GM13977 (cell line): ENCODE measurements at places on chromosomes 7 and 10.
A peak's percentile ranks its signal among the peaks of the same experiment; 100 is the strongest.

DNA sequence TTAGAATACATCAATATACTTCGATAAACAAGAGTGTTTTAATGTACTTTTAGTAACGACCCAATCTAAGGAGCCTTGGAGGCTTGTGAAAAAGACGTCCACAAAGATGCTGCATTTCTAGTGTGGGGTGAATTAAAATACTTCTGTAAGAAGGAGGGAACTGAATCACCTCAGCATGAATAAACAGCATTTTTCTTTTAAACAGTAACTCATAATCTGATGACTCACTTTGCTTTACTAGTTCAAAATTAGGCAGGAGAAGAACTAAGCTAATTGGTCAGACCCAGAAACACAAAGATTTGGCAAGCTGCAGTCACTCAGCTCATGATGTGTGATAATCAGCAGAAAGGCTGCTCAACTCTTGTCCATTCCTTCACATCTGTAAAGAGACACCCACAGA, 24.2 kb downstream of the NCOA4 start:
- DNase-seq, result no peak

GRCh38 chr10:118669020-118669791, 73.8 kb upstream of the PRLHR start:
- peak; percentile 7 for DNase-seq

DNA sequence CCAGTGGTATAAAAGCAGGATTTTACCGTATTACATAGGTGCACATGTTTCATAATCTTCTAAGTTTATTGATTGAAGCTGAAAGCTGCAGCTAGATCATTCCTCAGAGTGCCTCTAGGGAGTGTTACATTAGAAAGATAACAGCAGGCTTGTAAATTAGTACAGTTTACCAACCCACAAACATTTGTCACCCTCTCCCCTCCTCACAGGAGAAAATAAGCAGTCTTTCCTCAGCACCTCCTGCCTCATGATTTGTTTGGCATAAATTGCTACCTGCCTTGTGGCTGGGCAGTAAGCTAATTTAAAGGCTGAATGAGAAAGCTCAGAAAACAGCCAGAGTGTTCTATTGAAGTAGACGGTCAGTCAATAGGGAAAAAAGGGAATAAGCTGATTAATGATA, 74.2 kb downstream of the NXPH1 start:
- no peak for DNase-seq

- no peak for DNase-seq
Measured at GRCh38 chr7:132030883-132031282, 474.5 kb upstream of the PODXL start.

DNA sequence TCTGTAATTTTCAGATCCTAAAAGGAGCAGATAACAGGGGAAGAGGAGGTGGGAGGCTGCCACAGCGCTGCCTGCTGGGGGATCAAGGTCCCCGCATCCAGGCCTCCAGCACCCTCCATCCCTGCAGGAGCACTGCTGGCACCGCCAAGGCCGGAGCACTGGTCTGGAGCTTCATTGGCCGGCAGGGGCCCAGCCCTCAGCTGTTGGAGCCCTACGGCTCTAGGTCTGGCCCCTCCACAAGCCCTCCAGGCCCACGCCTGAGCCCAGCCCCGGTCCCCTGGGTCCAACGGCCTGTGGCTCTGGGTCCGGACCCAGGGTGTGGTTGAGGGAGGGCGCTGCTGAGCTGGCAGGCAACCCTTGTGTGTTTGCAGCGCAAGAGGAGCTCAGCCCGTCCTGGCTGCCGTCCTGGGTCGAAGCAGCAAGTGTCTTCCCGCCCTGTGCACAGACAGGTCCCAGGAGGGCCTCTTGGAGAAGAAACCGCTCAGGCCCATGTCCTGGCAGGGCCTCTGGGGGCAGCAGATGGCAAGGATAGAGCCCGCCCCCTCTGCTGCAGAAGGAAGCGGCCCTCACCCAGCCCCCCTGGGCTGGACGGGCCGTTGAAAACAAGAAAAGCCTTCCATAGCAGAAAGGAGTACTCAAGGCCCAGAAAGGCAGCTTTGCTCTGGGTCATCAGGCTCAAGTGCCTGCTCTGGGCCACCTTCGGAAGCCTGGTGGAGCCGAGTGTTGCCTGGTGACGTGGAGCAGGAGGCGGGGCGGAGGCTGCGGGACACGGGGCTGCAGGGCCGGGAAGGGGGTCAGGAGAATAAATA, 54.3 kb upstream of the TNRC18 start:
- DNase-seq, result peak; percentile 74

DNA sequence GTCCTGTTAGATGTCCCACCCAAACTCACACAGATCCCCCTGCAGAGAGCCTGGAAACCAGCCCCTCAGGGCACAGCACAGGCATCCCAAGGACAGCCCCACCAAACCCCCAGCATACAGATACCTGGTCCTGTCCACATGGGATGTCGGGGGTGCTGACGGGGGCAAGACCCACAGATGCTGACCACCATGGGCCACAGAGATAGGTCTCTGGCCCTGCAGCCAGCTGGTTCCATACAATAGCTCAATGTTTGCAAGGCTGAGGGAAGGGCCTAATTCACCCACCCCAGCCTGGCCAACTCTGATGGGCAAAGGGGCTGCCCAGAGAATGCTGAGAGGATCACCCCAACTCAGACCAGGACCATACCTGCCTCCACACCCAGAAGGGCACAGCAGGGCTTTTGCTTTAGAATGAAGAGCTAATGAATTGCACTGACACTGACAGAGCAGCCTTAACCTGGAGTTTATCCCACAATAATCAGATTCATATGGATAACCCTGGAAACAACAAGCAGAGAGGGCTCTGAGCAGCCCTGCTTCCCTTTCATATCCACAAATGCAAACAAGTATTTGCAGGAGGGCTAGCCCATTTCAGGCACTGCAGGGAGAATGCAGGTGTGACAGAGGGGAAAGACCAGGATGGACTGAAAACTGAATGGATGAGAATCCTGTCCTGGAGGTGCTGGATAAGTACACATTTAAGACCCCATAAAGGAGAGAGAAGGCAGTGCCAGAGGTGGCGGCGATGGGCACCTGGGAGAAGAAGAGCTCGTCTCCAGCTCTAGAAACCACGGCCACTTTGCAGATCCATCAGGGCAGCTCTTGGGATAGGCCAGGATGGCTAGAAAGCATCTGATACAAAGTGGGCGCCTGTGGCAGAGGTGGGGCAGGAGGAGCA, 126.7 kb downstream of the TNS3 start:
- DNase-seq, result no peak

GRCh38 chr7:45457591-45457990, 116.6 kb upstream of the ADCY1 start:
- no peak for DNase-seq

DNA sequence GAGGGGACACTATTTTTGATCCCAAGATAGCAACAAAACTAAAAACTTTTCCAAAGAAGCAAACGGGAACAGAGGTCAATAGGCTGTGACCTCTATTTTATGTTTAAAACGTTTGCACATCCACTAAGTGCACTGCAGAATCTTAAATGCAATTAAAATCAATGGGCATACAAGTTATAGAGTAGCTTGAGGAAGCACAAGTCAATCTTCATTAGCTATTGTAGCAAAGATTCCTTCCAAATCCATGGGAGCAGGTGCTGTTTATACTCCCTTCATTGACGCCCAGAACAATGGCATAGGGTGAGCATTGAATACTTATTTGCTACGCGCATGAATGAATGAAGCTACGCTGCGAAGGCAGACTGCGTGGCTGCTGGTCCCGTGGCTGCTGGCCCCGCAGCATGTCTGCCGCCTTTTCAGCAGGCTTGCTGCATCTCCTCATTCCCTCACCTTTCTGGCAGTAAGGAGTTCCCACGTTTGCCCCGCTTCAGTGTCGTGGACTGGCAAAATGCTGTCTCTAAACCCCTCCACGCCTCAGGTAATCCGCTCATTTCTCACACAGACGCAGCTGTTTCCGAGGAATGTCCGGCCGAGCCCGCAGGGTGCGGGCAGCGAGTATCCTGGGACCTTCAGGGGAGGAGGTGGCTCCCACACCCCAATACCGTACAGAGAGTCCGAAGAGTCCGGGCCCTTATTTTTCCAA, 754 bp upstream of the PHYHIPL start:
- DNase-seq, result no peak

DNA sequence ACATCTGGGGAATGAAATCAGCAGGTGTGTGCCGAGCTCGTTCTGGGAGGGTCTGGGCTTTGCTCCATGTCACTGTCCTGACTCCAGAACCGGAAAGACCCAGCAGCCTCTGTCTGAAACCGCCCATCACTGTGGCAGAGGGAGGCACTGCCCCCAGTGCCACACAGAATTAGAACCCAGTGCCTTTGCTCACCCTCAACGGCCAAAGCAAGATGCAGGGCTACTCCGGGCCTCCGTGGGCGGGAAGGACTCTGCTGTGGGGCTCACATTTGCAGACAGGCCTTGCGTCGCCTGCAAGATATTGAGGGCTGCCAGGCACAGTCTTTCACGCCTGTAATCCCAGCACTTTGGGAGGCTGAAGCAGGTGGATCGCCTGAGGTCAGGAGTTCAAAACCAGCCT, 219.2 kb upstream of the PPP2R2D start:
- DNase-seq, result no peak

GRCh38 chr7:136179154-136179553, 202.0 kb upstream of the MTPN start:
- DNase-seq, result no peak

DNA sequence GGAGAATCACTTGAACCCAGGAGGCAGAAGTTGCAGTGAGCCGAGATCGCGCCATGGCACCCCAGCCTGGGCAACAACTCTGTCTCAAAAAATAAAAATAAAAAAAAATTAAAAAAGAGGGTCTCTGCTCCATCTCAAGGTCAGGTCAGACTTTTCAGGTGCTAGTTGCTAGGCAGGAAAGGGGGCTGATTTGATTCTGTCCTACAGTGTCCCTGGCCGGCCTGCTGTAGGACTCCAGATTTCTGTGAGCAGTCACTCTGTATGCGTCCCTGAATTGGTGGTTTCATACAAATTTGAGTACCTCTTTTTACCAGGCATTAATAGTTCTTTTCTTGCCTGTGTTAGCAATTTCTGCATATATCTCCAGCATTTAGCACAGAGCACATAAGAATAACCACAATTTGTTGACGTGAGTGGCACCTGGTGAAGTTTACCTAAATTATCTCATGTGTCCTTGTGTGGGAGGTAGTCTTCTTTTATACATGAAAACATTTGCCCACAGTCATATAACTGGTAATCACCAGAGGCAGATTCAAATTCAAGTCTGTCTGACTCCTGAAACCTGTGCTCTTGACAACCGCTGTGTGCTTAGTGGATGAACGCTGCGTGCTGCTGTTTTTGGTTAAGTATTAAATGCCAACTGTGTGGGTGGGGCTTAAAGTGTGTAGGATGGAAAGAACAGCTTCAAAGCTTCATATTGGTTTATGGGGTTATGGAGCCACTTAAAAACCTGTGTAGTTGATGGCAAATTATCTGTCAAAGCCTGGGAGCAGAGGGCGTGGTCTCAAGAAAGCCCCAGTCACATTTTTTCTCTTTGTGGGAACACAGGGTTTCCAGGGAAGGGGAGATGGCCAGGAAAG, 3.2 kb upstream of the ZNF775 start:
- DNase-seq, result no peak

- DNase-seq, result peak; percentile 47
Measured at GRCh38 chr7:29194594-29195427, at the start of gene CHN2. CHN2 (plus strand) TSS chr7:29194775.

- no peak for DNase-seq
Measured at GRCh38 chr7:42143711-42144600, 93.1 kb downstream of the GLI3 start.

GRCh38 chr7:136971776-136972175, 103.3 kb downstream of the CHRM2 start:
- DNase-seq, result peak; percentile 7

DNA sequence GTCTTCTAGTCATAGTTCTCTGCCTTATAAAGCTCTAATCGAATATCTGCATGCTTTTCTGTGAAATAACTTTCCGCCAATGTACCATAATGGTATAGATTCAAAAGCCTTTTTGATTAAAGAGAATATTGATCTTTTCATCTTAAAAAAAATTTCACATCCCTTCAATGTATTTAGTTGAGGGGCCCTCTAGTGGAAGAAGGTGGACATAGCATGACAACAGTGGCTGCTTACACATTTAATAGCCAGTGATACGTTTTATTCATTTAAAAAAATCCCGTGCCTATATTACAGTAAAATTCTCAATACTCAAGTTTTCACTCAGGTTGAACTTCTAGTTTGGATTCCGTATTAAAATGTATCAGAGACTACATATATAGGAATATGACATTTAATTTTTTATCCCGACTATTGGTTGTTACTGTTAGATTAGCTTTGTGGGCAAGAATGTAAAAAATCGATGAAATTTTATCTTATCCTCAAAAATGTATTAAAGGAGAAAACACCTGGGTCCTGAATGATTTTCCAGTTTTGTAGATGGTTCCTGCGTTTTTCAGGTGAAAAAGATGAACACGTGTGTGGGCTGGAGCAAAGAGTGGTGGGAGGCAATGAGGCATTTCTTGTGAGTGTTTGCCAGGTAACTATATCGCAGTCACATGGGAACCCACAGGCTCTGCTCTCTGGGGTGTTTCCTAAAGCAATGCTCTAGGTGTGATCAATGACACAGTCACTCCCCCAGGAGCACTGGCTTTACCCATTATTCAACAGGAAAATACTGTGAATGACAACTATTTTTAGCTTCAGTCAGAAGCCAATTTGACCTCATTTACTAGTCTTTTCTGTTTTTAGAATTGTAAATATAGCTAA, 24.1 kb upstream of the PNLIP start:
- peak; percentile 55 for DNase-seq

GRCh38 chr7:95539426-95539825, 53.7 kb downstream of the ASB4 start:
- no peak for DNase-seq

DNA sequence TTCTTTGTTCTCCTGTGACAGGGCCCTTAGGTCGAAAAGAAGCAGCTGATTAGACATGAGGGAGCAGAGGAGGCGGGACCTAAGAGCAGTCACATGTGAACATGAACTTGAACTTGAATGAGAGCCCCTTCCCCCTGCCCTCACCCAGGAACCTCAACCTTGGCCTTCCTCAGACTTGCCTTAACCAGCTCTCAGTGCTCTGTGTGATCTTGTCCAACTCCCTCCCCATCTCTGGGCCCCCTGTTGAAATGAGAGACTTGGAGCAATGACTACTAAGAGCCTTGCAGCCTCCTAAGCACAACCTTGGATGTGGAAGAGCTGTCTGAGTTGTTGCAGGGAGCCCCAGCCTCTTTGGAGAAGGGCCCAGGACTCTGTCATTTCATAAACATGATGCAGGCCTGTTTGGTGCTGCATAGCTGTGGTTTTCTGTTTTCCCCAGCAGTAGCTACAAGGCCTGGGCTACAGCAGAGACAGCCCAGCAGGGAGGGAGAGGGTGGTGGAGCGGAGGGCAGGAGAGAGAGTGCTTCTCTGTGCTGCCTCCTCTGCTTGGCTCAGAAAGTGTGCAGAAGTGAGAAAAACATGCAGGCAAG, 123.9 kb upstream of the ZMIZ1 start:
- no peak for DNase-seq

DNA sequence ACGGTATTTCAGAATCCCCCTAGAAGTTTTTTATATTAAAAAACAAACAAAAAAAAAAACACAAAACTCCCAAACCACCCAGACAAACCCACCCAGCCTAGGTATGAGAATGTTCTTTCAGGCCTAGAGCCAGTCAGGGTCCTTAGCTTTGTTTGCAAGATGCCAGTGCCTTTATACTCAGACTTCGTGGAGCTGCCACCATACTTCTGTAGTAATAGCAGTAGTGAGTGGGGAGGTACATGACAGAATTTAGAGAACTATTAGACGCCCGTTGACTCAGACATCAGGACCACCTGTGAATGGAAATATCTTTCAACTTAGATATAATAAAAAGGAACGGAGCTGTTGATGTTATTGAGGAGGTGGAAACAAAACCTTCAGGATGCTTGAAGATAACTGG, 138.2 kb upstream of the MKLN1 start:
- no peak for DNase-seq
